Mesothelial cell of epicardium (in vitro differentiated cells): ENCODE measurements at places on chromosomes 11 and 22.

GRCh38 chr11:75004215-75004614, 15.5 kb downstream of the NEU3 start:
- no peak for DNase-seq

GRCh38 chr11:111419181-111419580, 40.1 kb upstream of the POU2AF1 start:
- no peak for DNase-seq

- no peak for DNase-seq
These were observed 1.5 kb upstream of the PLCB3 start for GRCh38 chr11:64249563-64250414.

GRCh38 chr11:75563978-75564552, 2.0 kb downstream of the SERPINH1 start:
- peak; percentile 66 for DNase-seq

- DNase-seq = no peak
These were observed 1.0 kb upstream of the ELF5 start for GRCh38 chr11:34514597-34514996.
